RPMI7951 (cell line): ENCODE measurements at places on chromosomes 5 and 9. TPM values are rescaled to one million over a fixed set of nuclear protein-coding genes. Genes with fewer than 3 reads are reported as not detected.

The PDGFRB gene
- 58.6 and 67.6 TPM in 2 replicates for total RNA-seq

The ZFR gene
- 52.2 and 77.4 TPM in 2 replicates for total RNA-seq

The LPAR1 gene
- 69.0 and 74.6 TPM in 2 replicates for total RNA-seq

The SPINK4 gene
- not detected in 2 replicates for total RNA-seq

The PFDN1 gene
- 86.1 and 114 TPM in 2 replicates for total RNA-seq

The DNAH5 gene
- total RNA-seq = 0.96 and 2.0 TPM in 2 replicates

The SPINK13 gene
- not detected in 2 replicates for total RNA-seq

The EQTN gene
- total RNA-seq = not detected in 2 replicates

The TRPM3 gene
- total RNA-seq = 0.10 TPM in 1 of 2 replicates, not detected in the other

The NIM1K gene
- total RNA-seq = 0.88 and 1.4 TPM in 2 replicates

The CMBL gene
- total RNA-seq = 4.0 and 4.1 TPM in 2 replicates

The ADAMTSL1 gene
- total RNA-seq = 24.4 and 25.1 TPM in 2 replicates

The NME5 gene
- total RNA-seq = 0.29 and 0.36 TPM in 2 replicates

- DNase-seq = no peak
Observed at GRCh38 chr5:151363673-151364072, 16.3 kb upstream of the SLC36A2 start.

DNA sequence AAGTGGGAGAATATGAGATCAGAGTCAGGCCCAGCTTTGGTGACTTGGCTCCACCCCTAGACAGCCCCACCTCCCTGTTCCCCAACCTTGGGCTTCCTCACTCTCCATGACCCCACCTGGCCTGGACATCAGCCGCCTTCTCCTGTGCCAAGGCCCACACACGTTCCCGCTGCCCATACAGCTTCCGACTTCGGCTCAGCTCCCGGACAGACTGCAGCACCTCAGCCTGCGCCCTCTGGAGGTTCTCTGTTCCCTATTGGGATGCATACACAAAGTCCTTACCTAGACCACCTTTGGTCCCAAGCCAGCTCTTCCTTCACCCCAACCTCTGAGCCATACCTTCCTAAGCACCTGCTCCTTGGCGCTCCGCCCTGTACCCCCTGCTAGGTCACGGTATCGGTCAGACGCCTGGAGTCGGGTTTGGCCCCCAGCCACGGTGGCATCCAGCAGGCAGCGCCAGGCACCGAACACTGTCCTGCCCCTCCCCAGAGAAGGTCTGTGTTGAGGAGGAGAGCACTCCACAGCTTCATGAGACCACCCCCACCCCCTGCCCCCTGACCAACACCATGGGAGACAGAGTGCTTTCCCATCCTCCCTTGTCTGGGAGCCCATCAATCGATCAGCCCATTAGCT lies 2.0 kb downstream of the FCHSD1 start:
- no peak for DNase-seq

DNA sequence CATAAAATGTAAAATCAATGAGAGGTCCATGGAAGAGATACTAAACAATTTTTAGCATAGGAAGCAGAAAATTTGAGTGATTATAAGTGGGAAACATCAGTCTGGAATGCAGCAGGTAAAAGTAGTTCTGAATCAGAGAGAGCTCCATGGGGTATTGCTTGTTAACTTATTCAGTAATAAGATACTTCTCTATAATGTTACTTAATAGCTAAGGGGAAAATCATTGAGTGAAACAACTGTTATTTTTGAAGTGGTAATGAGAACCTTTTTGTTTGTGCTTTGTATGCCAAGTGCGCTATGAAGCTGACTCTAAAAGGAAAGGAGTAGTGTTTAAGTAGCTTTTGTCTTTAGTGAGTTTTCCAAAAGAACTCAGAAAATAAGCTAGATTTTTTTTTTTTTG lies 95.2 kb downstream of the ERBIN start:
- no peak for DNase-seq

DNA sequence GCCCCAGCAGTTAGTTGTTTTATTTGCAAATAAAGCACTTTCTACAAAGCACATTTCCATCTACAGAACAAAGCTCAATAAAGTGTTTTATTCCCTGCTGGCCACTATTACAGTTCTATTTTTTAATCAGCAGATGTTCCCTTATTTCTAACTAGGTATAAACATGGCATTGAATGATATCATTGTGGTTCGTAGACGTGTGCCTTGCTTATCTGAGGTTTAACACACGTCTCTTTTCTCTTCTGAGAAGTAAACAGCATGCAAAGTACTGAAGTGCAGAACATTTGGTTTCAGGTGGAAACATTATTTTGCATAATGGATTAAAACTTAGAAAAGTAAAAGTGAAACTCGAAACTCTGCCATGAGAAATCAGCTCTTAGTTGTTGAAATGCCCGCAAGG lies 1989.3 kb upstream of the WWC1 start:
- no peak for DNase-seq

DNA sequence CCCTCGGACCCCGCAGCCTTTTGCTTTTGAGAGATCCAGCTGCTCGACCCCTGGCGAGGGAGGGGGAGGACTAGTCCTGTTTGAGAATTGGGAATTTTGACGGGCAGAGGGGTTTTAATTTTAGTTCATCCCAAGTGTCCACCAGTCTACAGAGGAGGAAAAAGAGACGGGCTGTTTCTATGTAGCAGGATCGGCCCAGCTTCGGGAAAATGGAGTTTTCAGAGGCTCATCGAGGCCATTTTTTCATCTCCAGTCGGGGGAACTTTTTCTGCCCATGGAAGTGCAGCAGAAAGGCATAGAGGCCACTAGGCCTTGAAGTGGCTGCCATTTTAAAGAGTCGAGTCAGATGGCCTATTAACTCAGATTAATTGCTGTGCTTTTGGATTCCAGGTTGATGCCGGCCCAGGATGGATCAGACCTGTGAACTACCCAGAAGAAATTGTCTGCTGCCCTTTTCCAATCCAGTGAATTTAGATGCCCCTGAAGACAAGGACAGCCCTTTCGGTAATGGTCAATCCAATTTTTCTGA lies 1.2 kb downstream of the NSD1 start:
- no peak for DNase-seq

DNA sequence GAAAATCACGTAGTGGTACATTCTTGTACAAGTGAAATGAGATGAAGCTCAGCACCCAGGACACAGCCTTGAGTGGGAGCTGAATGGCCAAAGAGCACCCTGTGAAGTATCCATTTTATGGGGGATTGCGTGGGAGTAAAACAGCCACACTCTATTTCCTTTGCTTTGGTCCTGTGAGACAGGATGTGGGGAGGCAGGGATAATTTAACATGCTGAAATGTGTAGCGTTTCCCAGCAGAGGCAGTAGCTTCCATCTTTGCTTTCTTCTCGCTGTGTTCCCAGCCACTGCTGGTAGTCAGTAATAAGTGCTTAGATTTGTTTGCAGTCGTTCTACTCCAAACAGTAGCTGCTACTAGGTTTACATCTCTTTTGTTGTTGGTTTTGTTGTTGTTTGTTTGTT lies 4.4 kb downstream of the IL31RA start:
- peak; percentile 58 for DNase-seq

GRCh38 chr9:138069731-138070456 lies 192.3 kb downstream of the CACNA1B start:
- DNase-seq = no peak

DNA sequence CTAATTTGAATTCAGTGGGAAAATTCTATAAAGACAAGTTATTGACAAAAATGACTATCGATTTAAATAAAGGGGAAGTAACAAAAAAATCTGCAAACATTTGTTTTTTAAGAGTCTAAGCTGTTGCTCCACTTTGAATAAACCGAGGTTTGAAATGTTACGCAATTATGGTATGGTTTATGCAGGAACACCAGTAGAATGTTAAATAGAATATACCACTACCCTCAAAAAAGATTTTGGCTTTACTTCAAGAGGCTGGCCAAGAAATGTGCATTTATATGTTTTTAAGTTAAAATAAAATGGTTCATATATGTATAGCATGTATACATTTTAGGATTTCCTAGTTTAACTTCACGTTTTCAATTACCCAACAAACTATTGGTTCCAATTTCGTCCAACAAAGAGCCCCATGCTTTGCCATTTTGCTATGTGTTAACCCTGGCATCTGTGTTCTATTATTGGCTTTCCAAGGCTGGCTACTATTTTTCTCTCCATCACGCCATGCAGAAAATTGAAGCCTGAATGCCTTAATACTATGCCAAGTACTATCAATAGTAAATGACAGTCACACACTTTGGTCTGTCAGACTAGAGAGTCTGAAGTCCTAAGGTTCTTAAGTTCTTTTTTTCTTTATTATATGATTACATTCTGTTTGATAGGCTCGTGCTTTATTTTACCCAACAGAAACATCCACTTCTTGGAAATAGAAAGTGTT lies 171.2 kb downstream of the BRINP1 start:
- DNase-seq = no peak

DNA sequence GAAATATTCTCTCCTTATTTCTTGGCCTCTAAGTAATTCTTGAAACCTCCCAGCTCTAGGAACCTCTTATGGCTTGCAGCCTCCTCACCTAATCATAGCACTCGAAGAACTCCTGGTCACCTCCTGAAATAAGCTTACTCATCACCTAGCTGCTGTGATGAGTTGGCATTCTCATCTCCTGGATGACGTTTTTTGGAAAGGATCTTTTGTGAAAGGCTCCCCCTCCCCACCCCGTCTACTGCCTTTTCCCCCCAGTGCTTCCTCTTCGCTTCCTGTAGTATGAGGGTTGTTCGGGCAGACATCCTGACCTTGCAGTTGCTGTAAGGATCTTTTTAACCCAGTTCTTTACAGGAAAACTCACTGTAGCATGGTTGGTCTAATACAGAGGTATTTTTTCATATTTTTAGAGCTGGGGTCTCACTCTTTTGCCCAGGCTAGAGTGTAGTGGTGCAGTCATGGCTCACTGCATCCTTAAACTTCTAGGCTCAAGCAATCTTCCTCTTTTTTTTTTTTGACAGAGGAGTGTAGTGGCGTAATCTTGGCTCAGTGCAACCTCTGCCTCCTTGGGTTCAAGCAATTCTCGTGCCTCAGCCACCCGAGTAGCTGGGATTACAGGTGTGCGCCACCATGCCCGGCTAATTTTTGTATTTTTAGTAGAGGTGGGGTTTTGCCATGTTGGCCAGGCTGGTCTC lies 41.8 kb downstream of the ARHGAP26 start:
- DNase-seq = no peak

GRCh38 chr5:110590187-110590586 lies 136.3 kb downstream of the TMEM232 start:
- peak; percentile 0 for DNase-seq

DNA sequence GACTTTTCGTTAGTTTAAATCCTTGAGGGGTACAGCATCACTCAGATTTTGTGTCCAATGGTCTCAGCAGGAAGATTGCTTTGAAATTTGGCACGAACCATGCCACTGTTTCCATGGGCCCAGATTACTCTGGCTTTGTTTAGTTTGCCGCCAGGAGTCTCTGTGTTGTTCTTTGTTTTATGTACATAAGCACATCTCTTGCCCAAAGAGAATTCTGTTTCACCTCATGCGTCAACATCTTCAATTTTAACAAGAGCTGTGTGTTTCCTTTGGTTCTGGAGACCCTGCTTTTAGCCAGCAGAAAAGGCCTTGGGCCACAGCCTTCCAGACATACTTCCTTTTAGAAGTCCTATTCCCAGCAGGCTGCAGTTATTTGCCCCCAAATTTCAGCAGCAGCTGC lies 62.4 kb downstream of the TNPO1 start:
- no peak for DNase-seq

DNA sequence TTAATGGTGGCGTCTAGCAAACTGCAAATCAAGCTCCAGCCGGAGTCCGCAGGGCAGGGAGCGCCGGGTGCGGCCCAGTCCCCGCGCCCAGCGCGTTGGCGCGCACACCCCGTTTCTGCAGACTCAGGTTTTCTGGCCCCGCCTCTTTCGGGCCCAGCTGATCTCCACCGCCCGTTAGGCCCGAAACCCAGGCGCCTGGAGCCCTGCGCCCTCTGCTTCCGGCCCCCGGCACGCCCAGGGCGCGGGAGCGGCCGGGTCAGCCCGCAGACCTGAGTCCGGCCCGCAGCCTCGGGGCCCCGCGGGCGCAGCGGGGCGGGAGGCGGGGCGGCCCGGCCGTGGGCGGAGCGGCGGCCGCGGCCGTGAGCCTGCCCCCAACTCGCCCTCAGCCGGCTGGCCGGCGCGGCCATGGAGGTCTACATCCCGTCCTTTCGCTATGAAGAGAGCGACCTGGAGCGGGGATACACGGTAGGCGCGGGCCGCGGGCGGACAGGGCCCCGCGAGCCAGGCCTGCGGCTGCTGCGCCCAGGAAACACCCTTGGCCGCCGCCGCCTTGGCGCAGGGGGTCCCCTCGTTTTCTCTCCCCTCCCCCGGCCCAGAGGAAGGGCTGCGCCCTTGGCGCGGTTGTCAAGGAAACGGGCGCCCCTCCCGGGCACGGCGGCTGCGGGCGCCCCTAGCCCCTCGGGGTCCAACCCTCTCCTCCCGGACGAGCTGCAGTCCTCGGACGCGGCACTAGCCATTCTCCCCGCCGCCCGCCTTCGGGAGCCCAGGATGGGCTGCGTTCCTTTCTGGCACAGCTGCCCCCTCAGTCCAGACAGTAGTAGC lies at the start of gene SNX24:
Gene SNX24, plus strand, starts transcription at position 385 of the 822 bp plus-strand sequence. Its CDS starts 21 bp downstream, at position 406.
- peak; percentile 78 for DNase-seq

- no peak for DNase-seq
Observed at GRCh38 chr5:103674739-103675138, 112.2 kb upstream of the NUDT12 start.

GRCh38 chr9:134607971-134608370 lies 33.6 kb upstream of the COL5A1 start:
- DNase-seq = peak; percentile 74

GRCh38 chr9:97979788-97980478 lies 3.2 kb upstream of the ANP32B start:
- no peak for DNase-seq
